Nucleus accumbens (tissue), 56 donors: ENCODE measurements at places on chromosomes 2 and 18.
A peak's percentile ranks its signal among the peaks of the same experiment; 100 is the strongest.

DNA sequence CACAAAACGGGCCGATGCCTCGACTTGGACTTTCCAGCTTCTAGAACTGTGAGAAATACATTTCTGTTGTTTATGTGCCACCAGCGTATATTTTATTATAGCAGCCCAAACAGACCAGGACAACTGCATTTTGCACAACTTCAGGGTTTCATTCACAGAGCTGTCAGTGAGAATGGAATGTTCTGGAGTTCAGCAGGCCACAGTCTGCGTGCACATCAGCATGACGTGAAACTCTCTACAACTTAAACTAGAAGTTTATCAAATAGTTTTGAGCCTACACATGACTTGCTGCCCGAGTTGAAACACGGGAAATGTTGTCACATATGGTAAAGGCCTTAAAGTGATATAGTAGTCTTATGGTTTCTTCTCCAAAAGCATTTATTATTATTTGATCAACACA, 3.9 kb upstream of the TRIB2 start:
- DNase-seq, result no peak

DNA sequence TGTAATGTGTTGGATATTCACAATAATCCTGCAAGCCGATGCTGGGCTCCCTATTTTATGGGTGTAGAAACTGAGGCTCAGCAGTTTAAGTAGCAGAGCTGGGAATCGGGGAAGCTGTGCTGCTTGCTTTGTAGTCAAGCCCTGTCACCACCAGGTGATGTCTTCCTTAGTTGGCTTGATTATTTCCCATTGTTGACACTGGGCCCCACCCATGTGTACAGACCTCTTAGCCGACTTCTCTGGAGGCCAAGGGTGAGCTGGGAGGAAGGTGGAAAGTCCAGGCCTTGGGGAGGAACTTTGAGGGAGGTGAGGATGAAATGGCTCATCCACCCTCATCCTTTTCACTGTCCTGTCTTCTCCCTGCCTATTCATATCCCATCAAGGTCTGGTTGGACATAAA, 60.0 kb downstream of the CAPN13 start:
- DNase-seq, result no peak

DNA sequence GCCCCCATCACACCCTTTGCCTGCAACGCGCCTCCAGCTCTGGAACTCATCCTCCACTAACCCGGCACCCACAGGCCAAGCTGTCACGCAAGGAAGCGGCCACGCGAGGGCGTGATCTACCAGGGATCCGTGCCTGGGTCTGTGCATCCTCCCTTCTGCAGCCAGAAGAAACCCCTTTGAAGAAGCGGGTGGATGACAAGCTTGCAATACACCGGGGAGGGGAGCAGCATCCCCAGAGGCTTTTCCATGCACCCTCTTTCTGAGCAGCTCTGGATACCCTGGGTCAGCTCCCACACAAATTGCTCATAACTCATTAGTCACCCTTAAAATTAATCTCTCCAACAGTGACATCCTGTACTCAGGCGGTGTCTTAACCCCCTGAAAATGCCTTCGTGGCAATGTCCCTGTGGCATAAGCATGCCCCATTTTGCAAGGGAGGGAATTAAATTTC, 47.6 kb downstream of the PDCL3 start:
- peak; percentile 69 for DNase-seq

DNA sequence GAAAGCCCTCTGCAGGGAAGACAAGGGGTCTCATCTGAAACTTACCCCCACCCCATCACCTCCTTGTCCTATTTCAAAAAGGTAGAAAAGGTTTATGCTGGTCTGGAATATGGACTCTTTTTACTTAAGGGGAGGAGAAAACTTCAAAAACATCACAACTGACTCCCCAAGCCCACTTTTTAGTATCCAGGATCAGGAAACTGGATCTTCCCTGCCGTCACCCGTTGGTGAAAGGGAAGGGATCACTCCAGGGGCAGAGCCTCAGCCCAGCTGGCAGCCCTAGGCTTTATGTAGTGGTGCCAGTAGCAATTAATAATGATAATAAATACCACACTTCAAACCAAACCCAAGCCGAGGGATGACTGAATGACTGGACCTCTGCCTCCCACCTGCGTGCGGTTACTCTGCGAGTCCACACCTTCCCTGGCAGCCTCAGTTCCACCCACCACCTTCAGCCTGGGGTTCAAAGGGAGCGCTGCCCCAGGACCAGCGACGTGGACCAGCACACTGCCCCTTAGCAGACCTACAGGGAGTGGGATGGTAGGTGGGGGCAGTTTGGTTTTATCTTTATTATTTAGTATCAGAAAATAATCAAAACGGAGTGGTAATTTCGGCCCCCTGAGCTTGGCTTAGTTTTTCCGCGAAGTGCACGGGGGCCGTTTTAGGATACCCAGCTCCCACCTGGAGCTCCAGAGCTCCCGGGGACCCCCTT, 4.9 kb upstream of the GATA6 start:
- DNase-seq, result no peak

- no peak for DNase-seq
Measured at GRCh38 chr2:31207790-31208189, 9.5 kb downstream of the CAPN14 start.

GRCh38 chr2:84302513-84303412, 156.3 kb downstream of the SUCLG1 start:
- peak; percentile 40 for DNase-seq

DNA sequence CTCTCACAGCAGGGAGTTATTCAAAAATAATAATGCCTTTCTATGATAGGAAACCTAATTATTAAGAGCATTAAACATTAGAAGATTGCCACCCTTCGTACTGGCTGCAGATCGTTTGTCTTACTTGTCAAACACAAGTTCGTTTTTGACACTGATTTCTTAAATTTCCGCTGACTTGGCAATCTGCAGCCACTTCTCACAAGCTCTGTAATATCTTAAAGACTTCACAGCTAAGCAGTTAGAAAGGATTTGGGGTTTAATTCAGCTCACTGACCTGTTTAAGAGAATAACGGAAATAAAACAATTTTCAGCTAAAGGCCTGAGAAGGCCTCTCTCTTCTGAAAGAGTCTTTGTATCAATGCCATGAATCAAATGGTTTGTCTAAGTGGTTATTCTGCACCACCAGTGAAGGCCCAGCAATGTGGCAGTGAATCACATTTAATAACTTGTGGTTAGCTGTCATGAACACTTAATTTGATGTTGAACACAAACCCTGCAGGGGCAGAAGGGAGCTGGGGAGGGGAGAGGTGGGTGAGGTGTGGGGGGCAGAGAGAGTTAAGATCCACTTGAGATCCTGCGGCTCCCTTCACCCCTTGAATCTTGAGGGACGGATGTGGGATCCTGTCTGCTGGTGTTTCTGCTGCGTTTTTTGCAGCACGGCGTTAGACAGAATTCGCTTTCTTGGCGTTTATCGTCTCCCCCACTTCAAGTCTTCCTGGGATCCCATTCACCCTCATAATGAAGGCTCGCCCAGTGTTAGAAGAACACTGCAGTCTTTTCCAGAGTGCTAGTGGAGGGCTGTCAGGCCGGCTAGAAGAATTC, 145.4 kb upstream of the SATB2 start:
- peak; percentile 38 for DNase-seq

DNA sequence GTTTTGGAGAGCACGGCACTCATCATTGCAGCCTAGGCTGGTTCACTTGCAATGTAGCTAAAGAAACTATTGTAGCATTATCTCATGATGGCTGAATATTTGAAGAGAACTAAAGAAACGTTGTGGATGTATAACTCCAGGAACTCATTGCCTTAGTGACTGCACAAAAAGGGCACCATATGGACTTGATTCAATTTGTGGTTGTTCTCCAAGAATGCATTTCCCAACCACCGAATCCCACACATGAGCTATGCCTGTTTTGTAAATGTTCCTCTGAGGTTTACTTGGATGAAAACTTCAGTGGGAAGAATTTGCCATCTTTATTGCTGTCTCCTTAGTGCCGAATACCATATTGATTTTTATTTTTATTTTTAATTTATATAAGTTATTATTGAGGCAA, 43.5 kb downstream of the DOK6 start:
- no peak for DNase-seq

- no peak for DNase-seq
Measured at GRCh38 chr2:239958473-239958765, 66.7 kb downstream of the NDUFA10 start.

- no peak for DNase-seq
Measured at GRCh38 chr18:60247103-60247502, 125.5 kb downstream of the MC4R start.

DNA sequence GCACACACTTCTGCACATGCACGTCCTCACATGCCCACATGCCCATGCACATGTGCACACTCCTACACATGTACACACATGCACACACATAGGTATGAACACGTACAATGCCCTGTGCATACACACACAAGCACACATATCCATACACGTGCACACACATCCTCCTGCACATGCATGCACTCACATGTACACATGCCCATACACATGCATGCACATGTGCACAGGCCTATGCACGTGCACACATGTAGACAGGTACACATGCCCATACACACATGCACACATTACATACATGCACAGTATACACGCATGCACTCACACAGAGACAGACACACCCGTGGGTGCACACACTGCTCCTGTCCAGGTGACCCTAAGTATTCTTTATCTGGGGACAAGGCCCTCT, 34.3 kb downstream of the GPC1 start:
- no peak for DNase-seq

- DNase-seq, result no peak
Measured at GRCh38 chr2:196105951-196106350, 37.3 kb upstream of the DNAH7 start.

GRCh38 chr2:218298314-218298875, 6.1 kb upstream of the TMBIM1 start:
- peak; percentile 22 for DNase-seq

DNA sequence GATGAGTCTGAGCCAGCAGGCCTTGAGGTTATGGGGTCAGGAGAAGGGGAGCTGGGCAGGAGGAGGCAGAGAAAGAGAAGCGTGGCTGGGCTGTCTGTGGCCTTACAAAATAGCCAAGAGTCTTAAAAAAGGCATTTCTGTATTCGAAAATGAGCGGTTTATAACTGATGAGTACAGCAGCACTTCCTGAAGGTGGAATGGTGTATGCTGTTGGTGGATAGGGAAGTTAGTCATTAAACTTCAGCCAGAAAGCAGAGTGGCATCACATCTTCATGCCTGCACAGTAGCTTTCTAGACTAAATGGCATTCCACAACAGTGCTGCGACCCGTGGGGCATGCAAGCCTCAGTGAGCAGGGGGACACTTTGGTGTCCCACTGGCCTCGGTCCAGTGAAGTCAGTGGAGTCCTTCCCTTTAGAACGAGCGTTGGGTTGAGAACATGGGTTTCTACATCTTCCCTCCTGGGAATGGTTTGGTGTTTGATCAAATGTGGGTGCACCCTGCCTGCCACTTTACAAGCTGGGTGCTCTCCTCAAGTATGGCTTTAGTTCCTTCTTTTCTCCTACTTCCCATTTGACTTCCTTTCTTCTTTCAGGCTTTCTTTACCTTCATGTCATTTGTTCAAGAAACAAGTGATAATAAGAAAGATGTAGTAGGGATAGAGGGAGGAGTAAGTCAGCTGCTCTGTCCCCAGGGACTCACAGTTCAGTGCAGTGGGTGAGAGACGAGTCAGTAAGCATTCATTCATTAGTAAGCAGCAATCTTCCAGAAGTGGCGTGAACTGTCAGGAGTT, 96.3 kb downstream of the ARMC9 start:
- no peak for DNase-seq

- DNase-seq, result no peak
Measured at GRCh38 chr2:121805766-121806143, 50.3 kb downstream of the TSN start.

DNA sequence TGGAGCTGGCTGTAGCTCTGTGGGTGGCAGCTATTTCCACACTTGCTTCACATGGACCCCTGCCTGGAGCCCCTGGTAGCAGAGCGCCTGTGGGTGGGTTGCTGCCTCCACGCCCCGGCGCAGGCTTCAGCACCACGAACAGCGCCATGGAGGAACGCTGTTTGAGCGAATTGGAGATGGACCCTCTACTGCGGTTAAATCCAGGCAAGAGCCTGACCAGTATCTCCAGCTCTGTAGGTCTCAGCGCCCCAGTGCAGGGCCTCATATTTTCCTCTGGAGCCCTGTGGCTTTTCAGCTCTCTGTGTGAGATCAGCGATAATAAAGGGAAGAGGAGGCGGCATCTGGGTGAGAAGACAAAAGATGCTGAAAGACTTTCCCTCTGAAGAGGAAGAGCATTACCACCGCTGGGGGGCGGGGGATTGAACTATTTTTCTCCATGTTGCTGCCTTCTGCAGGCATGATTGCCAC, 12.0 kb downstream of the ONECUT2 start:
- DNase-seq, result peak; percentile 29

DNA sequence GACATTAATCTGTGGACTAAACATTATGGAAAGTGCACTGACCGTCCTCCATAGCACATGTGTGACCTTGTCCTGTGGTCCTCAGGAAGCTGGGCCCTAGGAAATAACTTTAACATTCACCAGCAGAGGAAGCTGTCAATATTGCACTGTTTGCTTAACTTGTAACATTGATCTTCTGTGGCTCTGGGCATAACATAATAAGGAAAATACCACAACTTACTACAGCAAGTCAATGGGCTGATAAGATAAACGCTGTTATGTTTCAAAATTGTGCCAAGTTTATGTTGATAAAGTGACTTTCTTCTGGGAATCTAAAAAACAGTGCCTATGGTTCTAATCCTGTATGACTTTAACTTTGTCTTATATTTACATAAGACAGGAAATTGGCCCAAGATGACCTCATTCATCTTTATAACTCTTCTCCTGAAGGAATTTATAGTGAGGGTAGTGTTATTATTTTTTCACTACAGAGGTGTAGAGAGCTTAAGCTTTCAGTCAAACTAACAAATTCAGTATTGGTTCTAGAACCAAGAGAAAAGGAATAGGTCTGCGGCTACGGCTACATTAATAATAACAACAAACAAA, 113.7 kb upstream of the MAP4K3 start:
- DNase-seq, result no peak

GRCh38 chr2:158753641-158754611, 41.2 kb upstream of the DAPL1 start:
- peak; percentile 54 for DNase-seq

DNA sequence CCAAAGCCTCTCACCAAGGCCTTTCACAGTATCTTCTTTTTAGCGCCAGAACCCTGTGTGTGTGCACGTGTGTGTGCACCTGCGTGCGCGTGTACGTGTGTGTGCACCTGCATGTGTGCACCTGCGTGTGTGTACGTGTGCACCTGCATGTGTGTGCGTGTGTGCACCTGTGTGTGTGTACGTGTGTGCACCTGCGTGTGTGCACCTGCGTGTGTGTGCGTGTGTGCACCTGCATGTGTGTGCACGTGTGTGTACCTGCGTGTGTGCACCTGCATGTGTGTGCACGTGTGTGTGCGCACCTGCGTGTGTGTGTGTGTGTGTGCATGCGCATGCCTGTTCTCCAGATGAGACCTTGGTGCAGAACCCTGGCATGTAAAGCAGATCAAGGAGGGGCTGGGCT, 131.4 kb upstream of the HDAC4 start:
- no peak for DNase-seq

DNA sequence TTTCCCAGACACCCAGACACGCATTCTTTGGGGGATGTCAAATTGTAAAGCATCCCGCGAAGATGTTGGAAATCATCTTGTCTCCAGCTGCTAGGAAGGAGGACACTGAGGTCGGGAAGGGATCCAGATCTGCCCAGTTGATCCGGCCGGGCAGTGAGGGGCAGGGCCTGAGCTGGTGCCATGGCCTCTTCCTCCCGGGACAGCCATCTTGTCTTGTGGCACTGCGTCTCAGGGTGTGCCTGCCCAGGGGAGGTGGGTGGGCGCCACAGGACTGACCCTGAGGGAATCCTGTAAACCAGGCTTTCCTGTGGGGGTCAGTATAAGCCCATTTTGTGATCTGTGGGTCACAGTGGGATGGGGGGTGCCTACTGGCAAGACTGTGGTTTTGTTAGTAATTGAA, 10.1 kb downstream of the TRAF3IP1 start:
- no peak for DNase-seq
